Dorsolateral prefrontal cortex (tissue), 122 donors: ENCODE measurements at places on chromosomes 16 and 17.

DNA sequence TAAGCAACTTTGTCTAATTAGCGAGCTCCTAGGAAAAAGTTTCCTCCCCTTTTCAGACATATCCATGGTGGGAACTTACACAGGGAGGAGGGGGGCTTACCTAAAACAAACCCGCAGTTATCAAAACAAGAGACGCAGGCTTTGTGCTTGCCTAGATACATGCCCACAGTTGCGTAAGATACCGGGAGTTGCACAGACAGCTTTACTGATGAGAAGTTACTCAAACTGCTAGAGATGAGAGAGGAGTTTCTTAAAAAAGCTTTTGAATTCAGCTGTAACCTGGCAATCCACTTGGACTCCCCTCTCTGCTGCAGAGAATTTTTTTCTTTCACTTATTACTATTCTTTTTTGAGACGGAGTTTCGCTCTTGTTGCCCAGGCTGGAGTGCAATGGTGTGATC lies 6.8 kb upstream of the ZP2 start:
- no peak for DNase-seq

DNA sequence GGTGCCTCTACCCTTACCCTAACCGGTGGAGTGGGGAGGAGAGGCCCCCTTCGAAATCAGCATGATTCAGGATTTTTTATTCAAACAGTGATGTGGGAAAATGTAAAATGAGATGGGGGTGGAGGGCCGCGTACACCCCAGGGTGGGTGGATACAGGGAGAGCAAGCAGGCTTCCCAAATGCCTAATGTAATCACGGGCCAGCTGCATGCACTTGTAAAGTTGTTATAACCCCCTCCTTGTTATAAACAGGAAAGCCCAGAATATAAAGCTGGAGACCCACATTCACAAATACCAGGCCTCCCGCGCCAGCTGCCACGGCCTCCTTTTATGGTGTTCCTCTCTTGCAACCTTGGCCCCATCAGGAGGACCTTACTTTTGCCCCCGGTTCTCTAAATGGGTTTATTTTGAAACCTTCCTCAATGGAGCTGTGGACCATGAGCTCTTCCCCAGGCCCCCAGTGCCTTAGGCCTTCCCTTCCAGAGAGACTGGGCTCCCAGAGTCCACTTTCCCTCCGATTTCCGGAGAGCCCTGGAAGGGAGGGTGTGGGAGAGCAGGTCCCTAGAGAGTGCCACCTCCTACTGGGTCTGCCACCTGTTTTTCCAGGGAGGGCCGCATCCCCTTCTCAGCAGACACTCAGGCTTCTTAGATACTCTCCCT lies 906 bp upstream of the FOXL1 start:
- DNase-seq = no peak

GRCh38 chr16:58049232-58050185 lies 24.0 kb downstream of the MMP15 start:
- no peak for DNase-seq

DNA sequence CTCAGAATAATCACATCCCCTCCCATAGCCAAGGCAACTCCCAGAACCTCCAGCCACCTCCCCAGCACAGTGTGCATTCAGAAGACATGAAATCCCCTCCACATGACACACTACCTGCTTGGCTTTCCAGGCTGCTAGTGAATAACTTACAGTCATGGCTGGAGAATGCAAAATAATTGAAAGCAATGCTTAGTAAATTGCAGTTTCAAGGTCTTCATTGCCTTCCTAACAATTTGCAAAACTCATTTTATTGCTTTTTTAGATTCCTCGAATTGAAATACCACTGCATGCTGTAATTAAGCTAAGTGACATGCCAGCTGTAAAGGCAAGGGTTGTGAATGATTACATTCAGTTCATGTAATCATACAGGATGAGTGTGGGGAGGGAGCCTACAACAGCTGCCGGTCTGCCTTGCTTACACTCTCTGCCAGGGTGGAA lies 29.0 kb upstream of the HOXB13 start:
- DNase-seq = no peak

DNA sequence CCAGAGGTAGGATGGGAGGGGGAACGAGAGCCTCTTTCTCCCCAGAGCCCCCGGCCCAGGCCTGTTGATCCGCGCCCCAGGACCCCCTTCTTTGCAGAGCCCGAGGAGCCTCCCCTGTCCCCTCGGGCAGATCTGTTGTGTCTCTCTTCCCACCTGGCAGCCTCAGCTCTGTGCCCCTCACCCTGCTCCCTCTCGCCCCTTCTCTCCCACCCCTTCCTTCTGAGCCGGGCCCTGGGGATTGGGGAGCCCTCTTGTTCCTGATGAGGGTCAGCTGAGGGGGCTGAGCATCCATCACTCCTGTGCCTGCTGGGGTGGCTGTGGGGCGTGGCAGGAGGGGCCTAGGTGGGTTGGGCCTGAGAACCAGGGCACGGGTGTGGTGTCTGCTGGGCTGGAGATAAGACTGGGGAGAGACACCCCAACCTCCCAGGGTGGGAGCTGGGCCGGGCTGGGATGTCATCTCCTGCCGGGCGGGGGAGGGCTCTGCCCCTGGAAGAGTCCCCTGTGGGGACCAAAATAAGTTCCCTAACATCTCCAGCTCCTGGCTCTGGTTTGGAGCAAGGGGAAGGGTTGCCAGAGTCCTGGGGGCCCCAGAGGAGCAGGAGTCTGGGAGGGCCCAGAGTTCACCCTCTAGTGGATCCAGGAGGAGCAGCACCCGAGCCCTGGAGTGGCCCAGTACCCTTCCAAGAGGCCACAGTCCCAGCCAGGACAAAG lies 65.4 kb downstream of the MRC2 start:
- no peak for DNase-seq

DNA sequence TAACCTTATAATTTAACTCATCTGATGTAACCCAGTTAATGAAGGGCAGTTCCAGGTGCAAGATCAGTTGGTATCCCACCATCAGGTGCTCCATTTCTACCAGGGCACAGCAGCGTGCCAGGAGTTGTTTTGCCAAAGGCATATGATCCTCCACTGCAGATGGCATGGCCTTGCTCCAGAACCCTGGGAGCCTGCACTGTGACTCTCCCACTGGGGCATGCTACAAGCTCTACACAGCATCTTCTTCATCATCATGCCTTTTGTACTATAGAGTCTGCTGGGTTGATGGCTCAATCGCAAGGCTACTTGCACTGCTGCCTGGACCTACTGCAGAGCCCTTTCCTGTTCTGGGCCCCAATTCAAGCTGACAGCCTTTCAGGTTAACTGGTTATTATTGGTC lies 11.3 kb upstream of the MAPT start:
- no peak for DNase-seq

DNA sequence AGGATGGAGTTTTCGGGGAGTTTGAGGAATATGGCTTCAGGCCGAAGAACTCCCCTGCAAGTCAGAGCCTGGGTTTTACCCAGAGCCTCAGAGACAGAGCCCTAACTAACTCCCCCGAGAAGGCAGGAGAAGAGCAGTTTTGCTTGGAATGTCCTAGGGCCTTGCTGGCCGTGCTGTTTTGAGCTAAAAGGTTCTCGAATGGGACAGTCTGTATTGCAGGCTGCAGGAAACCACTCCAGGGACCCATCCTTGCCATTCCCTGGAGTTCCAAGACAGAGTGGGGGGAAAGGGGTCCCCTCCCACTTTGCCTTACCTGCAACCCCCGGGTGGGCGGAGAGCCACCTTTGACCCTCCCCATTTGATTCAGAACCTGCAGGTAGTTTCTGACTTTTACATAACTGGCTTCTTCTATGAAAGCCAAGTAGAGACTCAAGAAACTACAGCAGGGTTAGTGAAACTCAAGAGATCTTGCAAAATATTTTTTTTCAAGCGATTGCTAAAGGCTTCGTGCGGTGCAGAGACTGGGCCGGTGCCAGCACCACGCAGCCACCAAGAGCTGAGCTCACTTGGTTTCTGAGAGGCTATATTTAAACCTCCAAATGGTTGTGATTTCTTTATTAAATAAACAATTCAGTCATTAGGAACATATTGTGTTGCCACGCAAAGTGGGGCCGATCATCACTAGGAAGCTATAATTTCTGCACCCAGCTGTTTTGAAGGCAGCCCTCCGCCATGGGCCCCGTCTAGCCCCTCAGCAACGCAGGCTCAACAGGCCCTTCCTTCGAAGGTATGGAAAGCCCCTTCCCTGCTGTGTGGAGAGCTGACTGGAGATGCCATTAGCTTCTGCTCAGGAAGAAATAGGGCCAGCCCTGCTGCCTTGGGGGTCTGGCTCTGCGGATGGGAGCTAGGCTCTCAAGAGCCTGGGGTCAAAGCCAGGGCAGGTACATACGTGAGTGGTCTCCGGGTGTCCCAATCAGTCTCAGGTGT lies 223.0 kb downstream of the NTN1 start:
- DNase-seq = no peak

GRCh38 chr17:82272495-82273326 lies 789 bp downstream of the CSNK1D start:
- DNase-seq = no peak

DNA sequence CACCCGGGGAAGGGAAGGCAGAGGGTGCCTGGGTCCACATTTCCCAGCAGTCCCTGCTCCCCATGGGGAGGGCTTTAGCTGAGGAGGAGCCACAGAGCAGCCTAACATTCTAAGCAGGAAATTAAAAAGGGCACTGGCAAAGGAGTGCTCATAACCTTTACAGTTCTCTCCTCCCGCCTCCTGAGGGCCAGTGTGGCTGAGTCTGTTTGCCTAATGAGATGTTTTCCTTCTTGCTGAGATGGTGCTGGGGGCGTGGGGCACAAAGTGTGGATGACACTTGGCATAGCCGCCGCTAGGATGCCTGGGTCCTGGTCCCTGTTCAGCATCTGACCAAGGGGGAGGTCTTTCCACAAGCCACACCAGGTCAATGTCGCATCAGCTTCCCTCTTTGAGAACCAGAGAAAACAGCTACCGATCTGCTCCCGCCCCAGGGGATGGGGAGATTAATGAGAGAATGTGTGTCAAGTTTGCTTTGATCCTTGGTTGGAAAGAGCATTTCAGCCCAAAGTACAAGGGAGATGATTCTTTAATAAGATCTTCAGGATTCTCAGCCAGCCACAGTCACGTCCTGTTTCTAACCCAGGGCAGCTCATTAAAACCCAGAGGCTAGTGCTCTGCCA lies 5.8 kb downstream of the KIF18B start:
- no peak for DNase-seq

GRCh38 chr16:5309946-5310611 lies 212.5 kb upstream of the EEF2KMT start:
- DNase-seq = no peak

GRCh38 chr17:77944390-77945222 lies 13.9 kb upstream of the TNRC6C start:
- DNase-seq = no peak

DNA sequence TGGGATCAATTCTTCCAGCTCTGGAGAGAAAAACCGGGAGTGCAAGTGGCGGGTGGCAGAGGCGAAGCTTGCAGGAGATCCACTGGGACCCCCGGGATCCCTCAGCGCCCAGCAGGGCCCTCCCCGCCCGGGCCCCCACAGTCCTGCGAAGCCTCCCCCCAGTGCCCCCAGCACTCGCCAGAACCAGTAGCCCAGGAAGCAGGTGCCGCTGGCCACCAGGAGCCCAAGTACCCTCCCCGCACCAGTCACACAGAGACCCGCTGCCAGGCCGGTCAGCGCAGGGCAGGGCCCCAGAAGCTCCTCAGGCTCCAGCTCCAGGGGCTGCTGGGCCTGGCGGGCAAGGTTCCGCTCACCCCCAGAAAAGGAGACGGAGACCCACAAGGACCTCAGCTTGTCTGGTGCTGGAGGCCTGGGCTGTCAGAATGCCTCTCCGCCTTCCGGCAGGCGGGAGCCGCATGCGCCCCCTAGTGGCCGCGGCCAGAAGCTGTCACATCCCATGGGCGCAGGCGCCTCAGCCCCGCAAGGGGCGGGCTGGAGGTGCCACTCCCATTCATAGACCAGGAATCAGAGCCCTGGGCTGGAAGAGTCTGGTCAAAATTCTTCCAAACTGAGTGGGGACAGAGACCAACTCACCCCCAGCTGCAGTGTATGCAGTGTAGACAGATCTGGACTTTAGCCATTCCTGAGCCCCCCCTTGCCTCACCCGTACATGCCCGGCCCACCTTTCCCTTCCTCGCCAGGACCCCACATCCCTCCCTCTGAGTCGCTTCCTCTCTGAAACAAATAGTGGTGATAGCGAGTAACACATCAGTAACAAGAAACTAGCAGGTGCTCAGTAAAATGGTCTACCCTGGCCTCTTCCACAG lies 1002.3 kb downstream of the KCNJ18 start:
- no peak for DNase-seq

GRCh38 chr16:11639925-11640899 lies 28.0 kb upstream of the SNN start:
- peak; percentile 64 for DNase-seq

- no peak for DNase-seq
Observed at GRCh38 chr17:56297184-56297583, 143.9 kb downstream of the ANKFN1 start.

DNA sequence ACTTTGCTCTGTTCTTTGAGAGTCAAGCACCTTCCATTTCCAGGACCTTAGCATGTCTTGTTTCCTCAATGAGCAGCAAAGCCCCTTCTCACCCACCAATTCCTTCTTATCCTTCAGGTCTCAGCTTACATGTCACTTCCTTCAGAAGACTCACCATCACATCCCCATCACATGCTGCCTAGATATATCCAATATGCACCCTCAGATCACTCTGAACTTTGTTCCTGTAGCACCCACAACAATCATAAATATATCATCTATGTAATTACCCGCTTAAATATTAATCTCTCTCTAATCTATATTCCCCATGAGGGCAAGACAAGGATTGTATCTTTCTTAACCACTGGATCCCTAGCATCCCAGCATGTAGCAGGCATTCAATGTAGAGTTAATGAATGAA lies 30.4 kb downstream of the KANSL1 start:
- no peak for DNase-seq

- DNase-seq = no peak
Observed at GRCh38 chr16:89184933-89185794, 13.6 kb downstream of the CDH15 start.

- DNase-seq = no peak
Observed at GRCh38 chr17:76992891-76993290, 124.7 kb downstream of the MGAT5B start.
